ENCODE measurements at places on chromosomes 4 and X.

GRCh38 chrX:2894885-2895292, 34.2 kb downstream of the ARSD start:
- DNase-seq: peak; percentile 82

- DNase-seq: no peak
Observed at GRCh38 chr4:185742766-185743165, 69.2 kb downstream of the SORBS2 start.

- DNase-seq: no peak
Observed at GRCh38 chr4:161919442-161920220, 244.2 kb downstream of the FSTL5 start.

DNA sequence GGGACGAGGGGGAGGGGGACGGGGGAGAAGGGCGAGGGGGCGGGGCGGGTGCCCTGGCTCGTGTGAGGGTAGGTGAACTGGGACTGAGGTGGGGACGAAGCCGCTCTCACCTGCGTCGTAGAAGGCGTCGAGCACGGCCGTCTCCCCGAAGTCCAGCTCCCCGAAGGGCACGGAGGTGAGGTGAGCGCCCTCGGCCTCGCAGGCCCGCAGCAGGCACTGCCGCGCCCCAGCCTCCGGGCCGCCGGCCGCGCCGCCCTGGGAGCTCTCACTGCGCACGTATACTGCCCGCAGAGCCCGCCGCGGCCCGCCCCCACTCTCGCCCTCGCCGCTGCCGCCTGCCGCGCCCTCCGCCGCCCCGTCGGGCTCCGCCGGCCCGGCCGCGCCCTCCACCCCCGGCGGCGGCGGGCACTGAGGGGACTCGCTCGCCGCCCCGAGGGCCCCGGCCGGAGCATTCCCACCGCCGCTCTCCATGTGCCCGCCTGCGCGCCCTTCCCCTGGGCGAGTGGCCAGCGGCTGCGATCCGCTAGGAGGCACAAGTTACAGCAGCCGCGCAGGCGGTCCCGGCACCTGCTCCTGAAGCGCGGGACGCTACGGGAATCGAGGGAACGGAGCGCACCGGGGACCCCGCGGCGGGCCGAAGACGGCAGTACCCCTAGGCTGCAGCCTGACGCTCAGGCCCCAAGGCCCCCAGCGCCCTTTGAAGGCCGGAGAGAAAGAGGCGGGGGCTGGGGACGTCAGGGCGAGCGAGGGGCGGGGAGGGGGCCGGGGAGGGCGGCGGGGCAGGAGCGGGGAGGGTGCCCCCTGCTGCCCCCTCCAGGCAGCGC, at the start of gene MAP3K15:
Gene MAP3K15 (minus strand): TSS at position 718 of the 824 bp plus-strand sequence. CDS start 247 bp downstream, at position 471.
- DNase-seq: no peak

DNA sequence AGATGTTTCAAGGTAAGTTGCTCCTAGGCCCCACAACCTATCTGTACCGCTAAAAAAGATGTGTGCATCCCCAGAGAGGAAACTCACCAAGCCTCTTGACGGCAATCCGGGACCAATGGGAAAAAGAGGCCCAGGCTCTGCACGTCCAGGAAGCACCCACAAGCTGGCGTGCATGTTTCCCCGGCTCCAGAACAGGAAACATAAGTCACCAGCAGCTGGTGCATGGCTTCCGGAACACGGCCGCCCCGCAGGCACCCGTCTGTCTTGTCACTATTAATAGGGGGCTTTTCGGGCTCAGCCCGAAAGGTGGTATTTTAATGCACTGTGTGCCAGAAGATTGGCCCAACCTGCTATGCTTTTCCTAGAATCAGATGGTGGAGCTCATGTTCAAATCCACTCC, 22.2 kb downstream of the CRMP1 start:
- no peak for DNase-seq

GRCh38 chr4:56062106-56062505, 113.4 kb downstream of the CEP135 start:
- DNase-seq: no peak

DNA sequence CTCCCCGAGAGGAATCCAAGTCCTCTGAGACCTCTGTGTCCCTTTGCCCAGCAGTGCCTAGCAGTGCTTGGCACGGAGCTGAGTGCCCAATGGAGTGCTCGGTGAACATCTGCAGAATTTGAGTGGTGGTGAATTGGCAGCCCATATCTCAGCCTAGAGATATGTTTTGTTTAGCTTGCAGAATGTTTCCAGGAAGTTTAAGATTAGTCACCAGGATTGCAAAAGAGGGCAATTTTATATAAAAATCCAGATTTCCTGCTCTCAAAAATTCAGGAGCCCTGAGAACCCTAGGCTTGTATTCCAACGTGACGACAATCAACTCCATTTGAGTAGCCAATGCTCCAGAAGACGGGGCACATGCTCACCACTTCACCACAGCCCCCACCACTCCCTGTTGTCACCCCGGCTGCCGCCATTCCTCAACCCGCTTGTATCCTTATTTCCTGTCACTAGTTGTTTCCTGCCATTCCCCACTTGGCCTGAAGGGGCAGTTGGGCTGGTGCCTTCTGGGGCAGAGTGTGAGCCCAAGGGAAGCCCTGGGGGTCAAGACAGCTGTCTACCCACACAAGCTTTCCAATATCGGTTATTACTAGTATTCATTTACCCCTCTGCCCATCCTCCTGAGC, 116.9 kb downstream of the EFNB1 start:
- no peak for DNase-seq

GRCh38 chr4:149029056-149029651, 586.9 kb upstream of the NR3C2 start:
- no peak for DNase-seq

- no peak for DNase-seq
Observed at GRCh38 chr4:184316821-184317220, 99.1 kb upstream of the ENPP6 start.

- DNase-seq: no peak
Observed at GRCh38 chrX:38500866-38501265, 60.5 kb upstream of the TSPAN7 start.

DNA sequence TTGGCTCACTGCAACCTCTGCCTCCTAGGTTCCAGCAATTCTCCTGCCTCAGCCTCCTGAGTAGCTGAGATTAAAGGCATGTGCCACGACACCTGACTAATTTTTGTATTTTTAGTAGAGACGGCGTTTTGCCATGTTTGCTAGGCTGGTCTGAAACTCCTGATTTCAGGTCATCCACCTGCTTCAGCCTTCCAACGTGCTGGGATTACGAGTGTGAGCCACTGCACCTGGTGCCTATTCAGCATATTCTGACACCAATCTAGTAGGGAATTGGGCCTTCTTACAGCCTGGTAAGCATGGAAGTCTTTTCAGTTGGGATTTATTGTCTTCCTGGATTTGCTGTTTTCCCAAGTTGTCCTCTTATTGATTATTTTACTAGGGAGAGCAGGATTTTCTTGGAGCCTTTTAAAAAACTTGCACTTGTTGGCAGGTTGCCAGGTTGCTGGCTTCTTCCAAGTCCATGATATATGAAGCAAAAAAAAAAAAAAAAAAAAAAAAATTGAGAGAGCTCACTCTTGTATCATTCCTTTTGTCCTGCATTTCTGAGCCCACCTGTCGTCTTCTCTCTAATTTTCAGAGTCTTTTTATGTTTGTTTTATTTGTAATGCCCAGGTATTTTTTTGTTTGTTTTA, 43.7 kb downstream of the TMPRSS11E start:
- no peak for DNase-seq

DNA sequence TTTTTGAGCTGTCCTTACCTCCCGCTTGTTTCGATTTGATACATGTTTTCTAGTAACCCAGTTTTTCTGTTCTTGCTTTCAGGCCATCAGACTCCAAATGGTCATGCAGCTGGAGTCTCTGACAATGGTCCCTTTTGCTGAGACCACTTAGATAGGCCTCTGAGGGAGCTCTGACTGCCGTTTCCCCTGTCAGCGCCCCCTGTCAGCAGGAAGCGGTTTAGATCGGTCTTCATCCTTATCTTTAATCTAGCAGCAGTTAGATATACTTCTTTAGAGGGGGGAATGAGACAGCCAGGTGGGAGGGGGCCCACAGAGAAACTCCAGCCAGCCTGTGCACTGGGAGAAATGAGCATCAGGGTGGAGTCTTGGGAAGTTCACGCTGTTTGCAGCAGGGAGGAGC, 457.9 kb downstream of the GPAT3 start:
- no peak for DNase-seq

DNA sequence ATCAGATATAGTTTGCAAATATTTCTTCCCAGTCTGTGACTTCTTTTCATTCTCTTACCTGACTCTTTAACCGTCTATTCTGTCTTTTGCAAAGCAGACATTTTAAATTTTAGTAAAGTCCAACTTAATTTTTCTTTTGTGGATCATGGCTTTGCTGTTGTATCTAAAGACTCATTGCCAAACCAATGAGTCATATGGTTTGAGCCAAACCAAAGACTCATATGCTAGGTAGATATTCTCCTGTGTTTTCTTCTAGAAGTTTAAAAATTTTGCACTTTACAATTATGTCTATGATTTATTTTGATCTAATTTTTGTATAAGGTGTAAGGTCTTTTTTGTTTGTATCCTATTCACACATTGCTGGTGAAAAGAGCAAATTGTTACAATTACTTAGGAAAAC, 446.8 kb downstream of the ANKRD50 start:
- no peak for DNase-seq

- no peak for DNase-seq
Observed at GRCh38 chr4:101304916-101305315, 42.4 kb downstream of the PPP3CA start.

DNA sequence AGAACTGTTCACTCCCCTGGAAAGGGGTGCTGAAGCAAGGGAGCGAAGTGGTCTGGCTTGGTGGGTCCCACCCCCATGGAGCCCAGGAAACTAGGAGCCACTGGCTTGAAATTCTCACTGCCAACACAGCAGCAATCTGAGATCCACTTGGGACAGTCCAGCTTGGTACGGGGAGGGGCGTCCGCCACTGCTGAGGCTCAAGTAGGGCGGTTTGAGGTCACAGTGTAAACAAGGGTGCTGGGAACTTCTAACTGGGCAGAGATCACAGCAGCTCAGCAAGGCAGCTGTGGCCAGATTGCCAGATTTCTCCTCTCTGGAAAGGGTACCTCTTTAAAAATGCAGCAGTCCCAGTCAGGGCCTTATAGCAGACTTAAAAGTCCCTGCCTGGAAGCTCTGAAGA, 53.9 kb upstream of the GALNTL6 start:
- DNase-seq: no peak

GRCh38 chr4:187562345-187562744, 433.2 kb upstream of the ZFP42 start:
- no peak for DNase-seq

DNA sequence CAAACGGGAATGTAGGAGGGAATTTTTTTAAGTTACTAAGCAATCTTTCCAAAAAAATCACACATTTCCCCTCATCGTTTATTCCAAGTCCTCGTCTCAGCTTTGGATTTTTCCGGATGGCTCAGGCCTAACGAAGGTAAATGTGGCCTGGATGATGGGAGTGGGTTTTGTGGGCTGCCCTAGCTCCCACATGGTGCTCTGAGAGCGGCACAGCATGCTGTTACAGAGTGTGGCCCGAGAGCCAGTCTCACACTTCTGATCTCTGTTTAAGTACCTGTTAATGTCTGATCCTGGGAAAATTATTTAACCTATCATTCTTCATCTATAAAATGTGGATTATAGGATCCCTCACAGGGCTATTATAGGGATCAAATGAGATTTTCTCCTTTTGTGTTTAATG, 38.2 kb upstream of the ADAM29 start:
- DNase-seq: no peak

DNA sequence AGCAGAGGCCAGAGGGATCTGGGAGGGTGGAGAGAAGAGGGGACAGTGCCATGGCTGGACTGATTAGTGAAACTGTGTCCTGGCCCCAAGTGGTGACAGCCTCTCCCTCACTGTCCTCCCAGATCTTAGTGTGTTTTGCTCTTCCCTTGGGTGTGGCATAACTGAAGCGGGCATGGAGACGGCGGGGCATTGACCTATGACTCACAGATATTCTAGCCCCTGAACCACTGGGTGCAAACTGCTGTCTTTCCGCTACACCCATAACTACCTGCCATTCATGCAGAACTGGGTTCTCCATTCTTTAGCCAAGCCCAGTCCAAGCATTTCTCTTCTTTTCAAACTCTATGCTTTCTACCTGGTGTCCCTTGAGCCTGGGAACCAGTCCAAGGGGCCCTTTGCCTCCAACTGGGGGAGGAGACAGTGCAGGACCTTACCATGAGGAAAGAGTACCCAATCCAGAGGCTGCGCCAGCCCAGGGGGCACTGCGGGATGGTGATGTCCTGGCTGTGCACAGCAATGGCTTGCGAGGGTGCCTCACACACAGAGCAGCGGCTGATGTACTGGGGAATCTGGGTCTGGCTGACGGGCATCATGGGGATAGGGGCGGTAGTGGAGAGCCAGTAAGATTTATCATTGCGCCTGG, 67.6 kb downstream of the ATG4A start:
- no peak for DNase-seq

GRCh38 chr4:7987148-7987989, 47.7 kb upstream of the AFAP1 start:
- DNase-seq: peak; percentile 33

DNA sequence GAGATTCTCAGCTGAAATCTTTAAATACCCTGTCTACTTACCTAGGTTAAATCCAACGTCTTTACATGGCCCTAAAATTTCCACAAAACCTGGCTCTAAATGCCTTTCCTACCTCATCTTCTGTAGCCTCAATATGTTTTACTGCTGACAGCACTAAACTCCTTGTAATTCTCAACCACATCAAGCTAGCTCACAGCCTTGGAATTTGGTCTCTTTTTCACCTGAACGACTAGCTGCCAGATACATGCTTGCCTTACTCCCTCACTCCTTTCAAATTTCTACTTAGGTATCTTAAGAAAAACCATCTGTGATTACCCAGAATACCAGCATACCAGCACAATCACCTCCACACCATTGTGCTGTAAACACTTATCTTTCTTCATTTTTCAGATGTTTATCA, 635.6 kb upstream of the PCDH10 start:
- no peak for DNase-seq

DNA sequence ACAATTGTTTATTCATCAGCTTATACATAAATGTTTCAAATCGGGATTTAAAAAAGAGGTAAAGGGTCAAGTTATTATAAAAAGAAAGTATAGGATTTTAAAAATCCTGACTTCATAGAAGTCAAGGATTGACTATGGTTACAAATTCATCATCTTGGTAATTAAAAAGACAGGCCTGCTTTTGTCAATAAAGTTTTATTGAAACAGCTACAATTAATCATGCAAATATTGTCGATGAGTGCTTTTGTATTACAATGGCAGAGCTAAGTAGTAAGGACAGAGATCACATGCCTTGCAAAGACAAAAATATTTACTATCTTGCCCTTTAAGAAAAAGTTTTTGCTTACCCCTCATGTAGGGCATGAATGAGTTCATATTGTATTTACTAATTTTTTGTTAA, 595.4 kb downstream of the IL15 start:
- no peak for DNase-seq

GRCh38 chr4:127922226-127922625, 41.5 kb downstream of the PLK4 start:
- no peak for DNase-seq

GRCh38 chrX:35858361-35858760, 60.2 kb downstream of the MAGEB16 start:
- DNase-seq: no peak

DNA sequence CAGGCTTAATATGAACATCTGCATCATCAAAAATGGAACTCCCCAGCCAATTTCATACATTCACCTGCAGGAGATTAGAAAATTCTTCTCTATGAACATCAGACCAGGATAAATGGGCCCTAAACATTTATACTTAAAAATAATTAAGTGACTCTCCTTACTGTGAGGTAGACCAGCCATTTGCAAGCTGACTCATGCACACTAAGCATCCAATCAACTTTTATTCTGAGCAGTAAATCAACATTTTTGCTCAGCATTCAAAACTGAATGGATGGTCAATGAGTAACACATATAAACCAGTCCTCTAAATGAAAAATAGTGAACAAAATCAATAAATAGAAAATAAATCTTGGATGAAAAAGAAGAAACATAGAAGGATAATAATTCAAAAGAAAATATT, 19.9 kb upstream of the PCDH10 start:
- no peak for DNase-seq

Data from MV-4-11 (cell line).